ENCODE measurements at places on chromosomes 16 and 17. TPM values are rescaled to one million over a fixed set of nuclear protein-coding genes. Genes with fewer than 3 reads are reported as not detected.

PKD1 gene
- total RNA-seq, result 64.1 TPM

SCGB1C2 gene
- not detected for total RNA-seq

MT4 gene
- total RNA-seq, result not detected

KRTAP17-1 gene
- not detected for total RNA-seq

CACNG1 gene
- total RNA-seq, result 0.25 TPM

LDHD gene
- 0.74 TPM for total RNA-seq

CEP295NL gene
- 0.54 TPM for total RNA-seq

HSBP1 gene
- total RNA-seq, result 198 TPM

MMP15 gene
- total RNA-seq, result 17.4 TPM

KRT33A gene
- total RNA-seq, result not detected

COTL1 gene
- total RNA-seq, result 508 TPM

COG1 gene
- total RNA-seq, result 20.5 TPM

TMC8 gene
- total RNA-seq, result 0.35 TPM

MYCBPAP gene
- total RNA-seq, result 0.53 TPM

RAB11FIP4 gene
- total RNA-seq, result 1.6 TPM

TBC1D24 gene
- total RNA-seq, result 8.6 TPM

FAM222B gene
- total RNA-seq, result 26.6 TPM

MPO gene
- total RNA-seq, result not detected

KRTAP4-4 gene
- total RNA-seq, result not detected

KIF18B gene
- 39.3 TPM for total RNA-seq

TEKT1 gene
- total RNA-seq, result not detected

IGSF6 gene
- not detected for total RNA-seq

PPY gene
- 0.22 TPM for total RNA-seq

KRT20 gene
- total RNA-seq, result 0.28 TPM

TERB1 gene
- not detected for total RNA-seq

TMED6 gene
- total RNA-seq, result 0.11 TPM

PRSS27 gene
- 1.2 TPM for total RNA-seq

KRTAP9-8 gene
- not detected for total RNA-seq
